Peyer's patch (tissue), 4 donors: ENCODE measurements at places on chromosomes 1 and 21.

GRCh38 chr1:212158912-212159796 is 123.6 kb downstream of the DTL start:
- no peaks in the 10 kb centered on the region for H3K27me3 ChIP-seq
- DNase-seq: peak; percentile 55

DNA sequence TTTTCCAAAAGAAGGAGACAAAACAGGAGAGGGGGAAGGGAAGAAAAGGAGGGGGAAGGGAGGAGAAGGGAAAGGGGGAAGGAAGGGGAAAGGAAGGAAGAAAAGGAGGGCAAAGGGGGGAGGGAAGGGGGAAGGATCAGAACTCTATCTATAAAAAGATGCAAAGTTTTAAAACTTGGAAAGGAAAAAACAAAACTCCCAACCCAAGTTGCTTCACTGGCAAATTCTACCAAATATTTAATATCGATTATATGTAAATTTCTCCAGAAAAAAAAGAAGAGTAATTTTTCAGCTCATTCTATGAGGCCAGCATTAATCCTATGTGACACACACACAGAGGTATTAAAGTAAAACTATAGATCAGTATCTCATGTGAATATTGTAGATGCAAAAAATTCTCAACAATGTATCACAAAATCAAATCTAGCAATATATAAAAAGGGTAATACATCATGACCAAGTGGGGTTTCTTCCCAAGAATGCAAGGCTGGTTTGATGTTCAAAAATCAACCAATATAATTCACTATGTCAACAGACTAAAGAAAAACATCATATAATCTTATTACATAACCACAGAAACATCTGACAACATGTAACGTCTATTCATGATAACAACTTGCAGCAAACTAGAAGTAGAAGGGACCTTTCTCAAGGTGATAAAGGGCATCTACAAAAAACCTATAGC is 57.9 kb downstream of the MAN1A2 start:
- H3K4me1 ChIP-seq: no peaks in the 10 kb centered on the region
- no peak for DNase-seq
- H3K27me3 ChIP-seq: no peaks in the 10 kb centered on the region
- peaks cover 17% of the 10 kb centered on the region for H3K36me3 ChIP-seq

DNA sequence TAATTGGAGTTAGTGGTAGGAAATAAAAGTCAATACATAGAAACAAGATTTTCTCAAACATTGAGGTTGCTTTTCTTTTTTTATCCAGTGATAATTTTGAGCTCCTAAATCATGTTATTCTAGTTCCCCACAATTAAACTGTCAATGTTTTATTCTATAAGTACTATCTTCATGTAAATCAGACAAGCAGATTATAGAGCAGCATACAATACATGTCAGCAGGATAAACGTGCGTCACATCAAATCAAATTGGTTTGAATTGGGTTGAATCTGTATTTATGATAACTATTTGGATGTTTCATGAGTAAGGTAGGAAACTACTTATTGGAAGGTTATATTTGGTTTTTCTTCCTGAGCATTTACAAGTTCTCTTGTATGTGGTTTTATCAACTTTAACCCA is 2028.7 kb downstream of the NCAM2 start:
- no peak overlapping the region for H3K27ac ChIP-seq
- H3K4me1 ChIP-seq: no peaks in the 10 kb centered on the region
- H3K27me3 ChIP-seq: no peaks in the 10 kb centered on the region
- H3K4me3 ChIP-seq: no peak overlapping the region
- DNase-seq: no peak
- H3K36me3 ChIP-seq: no peaks in the 10 kb centered on the region

DNA sequence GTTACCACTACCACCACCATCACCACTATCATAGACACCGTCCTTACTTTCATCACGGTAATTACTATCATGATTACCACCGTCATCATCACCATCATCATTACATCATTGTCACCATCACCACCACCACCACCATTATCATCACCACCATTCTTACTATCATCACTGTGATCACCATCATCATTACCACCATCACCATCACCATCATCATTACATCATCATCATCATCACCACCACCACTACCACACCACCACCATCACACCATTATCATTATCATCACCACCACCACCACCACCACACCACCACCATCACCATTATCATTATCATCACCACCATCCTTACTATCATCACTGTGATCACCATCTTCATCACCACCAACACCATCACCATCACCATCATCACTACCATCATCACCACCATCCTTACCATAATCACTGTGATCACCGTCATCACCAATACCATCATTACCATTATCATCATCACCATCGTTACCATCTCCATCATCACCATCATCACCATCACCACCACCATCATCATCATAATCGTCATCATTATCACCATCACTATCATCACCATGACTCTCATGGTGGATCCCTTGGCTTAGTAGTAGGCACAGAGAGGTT is 244.4 kb upstream of the C1orf174 start:
- no peaks in the 10 kb centered on the region for H3K4me1 ChIP-seq
- DNase-seq: no peak
- no peak overlapping the region for H3K27ac ChIP-seq
- H3K36me3 ChIP-seq: no peaks in the 10 kb centered on the region
- no peaks in the 10 kb centered on the region for H3K27me3 ChIP-seq

- no peak overlapping the region for H3K27ac ChIP-seq
- no peak overlapping the region for H3K4me3 ChIP-seq
- no peak for DNase-seq
- H3K36me3 ChIP-seq: no peaks in the 10 kb centered on the region
- no peaks in the 10 kb centered on the region for H3K4me1 ChIP-seq
These were observed 98.3 kb downstream of the PIGK start for GRCh38 chr1:77120950-77121349.

DNA sequence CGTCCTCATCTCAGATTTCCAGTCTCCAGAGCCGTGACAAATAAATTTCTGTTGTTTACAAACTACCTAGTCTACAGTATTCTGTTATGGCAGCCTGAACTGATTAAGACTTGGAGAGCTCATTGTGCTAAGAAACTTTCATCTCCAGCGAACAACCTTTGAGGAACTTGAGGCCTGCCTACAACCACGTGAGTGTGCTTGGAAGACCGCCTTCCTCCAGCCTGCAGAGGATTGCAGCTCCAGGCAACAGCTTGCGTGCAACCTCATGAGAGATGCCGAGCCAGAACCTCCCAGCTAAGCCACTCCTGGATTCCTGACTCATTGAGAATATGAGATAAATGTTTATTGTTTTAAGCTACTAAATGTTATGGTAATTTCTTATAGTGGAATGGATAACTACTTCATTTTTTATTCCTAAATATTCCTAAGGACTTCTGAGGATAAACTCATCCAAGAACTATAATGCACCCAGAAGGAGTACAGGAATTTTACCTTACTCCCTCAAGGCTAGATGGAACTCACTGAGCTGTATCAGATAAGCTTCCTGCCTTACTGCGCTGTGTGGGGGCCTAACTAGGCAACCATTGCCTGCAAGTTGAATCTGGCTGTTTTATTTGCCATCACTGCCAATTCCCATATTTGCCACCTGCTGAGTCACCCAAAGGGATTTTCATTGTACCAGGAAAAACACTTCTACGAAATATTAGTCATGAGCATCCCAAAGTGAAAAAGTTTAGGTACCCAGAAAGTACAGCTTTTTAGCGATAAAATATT is 17.6 kb downstream of the FAM177B start:
- H3K4me1 ChIP-seq: no peaks in the 10 kb centered on the region
- DNase-seq: no peak
- H3K36me3 ChIP-seq: no peaks in the 10 kb centered on the region
- H3K4me3 ChIP-seq: no peak overlapping the region
- H3K27me3 ChIP-seq: no peaks in the 10 kb centered on the region

- H3K4me3 ChIP-seq: no peak overlapping the region
- H3K27me3 ChIP-seq: no peaks in the 10 kb centered on the region
- H3K36me3 ChIP-seq: no peaks in the 10 kb centered on the region
- DNase-seq: no peak
These were observed 377.8 kb downstream of the USH2A start for GRCh38 chr1:216045400-216045799.

DNA sequence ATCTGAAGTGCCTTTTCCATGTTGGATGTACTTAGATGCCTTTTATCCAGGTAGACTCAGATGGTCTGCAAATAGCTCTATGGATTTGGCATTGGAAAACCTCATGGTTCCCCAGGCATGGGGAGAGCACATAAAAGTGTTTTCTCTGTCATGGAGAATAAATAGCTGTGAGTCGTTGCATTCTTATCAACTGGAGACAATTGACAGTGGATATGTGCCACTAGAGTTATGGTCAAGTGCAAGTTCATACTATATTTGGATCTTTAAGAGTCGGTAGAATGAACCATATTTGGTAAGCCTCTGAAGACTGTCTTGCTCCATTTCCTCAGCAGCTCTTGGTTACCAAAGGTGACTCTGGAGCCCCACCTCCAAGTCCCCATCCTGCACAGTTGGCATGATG is 83.7 kb downstream of the ROR1 start:
- H3K4me1 ChIP-seq: no peaks in the 10 kb centered on the region
- H3K27ac ChIP-seq: no peak overlapping the region
- H3K27me3 ChIP-seq: no peaks in the 10 kb centered on the region

DNA sequence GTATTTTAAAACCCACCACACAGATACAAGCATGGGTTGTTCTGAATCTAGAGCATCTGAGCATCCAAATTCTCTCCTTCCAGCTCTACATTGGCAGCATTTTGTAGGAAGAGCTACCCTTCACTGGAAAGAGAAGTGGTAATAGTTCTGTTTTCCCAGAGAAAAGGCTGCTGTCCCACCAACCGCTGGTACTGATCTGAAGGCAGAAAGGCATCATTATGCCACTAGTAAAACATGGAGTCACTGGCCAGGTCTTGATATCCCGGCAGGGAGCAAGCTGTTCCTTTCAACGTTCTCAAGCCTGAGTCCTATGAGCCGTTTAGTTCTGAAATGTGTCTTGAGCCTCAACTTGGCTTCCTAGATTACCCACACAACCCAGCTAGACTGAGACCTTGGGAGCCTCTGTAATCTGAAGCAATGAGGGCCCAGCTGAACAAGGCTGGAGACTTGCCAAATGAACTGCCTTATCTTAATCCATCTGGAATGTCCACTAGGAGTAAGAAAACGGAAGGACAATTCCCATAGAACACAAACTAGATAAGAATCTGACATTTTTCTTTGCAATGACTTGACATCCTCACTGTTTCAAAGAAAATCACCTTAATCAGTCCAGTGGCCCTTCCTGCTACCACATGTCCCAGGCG is 116.8 kb downstream of the KCNH1 start:
- H3K4me1 ChIP-seq: no peaks in the 10 kb centered on the region
- H3K36me3 ChIP-seq: no peaks in the 10 kb centered on the region
- H3K27me3 ChIP-seq: no peaks in the 10 kb centered on the region

DNA sequence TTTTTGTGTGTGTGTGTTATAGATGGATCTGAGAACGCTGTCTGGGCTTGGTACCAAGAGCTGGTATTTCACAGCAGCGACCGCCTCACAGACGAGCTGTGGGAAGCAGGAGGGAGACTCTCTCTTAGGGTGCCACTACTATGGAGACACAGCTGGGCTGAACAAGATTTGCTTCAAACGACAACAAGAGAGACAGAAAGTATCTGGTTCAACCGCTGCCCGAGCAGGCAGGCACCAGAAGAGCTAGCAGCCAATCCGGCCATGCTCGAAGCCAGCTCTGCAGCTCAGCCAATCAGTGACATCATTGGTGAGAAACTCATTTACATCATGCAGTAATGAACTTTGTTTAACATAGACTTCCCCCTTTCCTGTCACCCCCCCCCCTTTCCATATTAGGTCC is 341.3 kb downstream of the USP25 start:
- no peak for DNase-seq
- H3K27me3 ChIP-seq: no peaks in the 10 kb centered on the region
- H3K27ac ChIP-seq: no peak overlapping the region
- no peaks in the 10 kb centered on the region for H3K4me1 ChIP-seq
- H3K36me3 ChIP-seq: no peaks in the 10 kb centered on the region
- no peak overlapping the region for H3K4me3 ChIP-seq

DNA sequence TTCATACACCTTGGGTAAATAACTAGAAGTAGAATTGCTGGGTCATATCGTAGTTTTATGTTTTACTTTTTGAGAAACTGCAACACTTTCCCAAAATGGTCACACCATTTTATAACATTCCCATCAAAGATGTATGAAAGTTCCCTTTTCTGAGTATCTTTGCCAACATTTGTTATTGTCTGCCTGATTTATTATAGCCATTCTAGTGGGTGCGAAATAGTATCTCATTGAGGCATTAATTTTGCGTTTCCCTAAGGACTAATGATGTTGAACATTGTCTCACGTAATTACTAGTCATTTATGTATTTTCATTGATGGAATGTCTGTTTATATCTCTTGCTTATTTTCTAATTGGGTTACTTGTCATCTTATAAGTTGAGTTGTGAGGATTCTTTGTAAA is 3.4 kb downstream of the PRKAA2 start:
- H3K4me1 ChIP-seq: no peaks in the 10 kb centered on the region
- H3K27ac ChIP-seq: no peak overlapping the region
- DNase-seq: no peak

GRCh38 chr1:30467101-30467500 is 256.3 kb downstream of the MATN1 start:
- H3K27ac ChIP-seq: no peak overlapping the region
- no peaks in the 10 kb centered on the region for H3K4me1 ChIP-seq
- H3K4me3 ChIP-seq: no peak overlapping the region
- no peaks in the 10 kb centered on the region for H3K36me3 ChIP-seq
- H3K27me3 ChIP-seq: no peaks in the 10 kb centered on the region

DNA sequence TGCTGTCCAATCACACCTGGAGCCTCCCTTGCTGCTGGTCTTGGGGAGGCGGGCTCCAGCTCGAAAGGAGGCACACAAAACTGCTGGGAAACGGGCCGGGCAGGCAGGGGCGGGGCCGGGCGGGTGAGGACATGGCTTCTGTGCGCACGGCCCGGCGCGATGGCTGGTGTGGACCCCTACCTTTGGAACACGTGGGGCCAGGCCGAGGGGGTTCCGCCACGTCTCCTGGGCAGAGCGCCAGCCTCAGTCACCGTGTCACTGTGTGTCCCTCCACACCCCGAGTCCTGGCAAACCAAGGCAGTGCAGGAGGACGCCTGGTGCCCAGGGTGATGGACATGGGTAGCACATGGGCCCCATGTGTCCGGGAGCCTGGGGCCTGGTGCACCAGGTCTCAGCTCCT is 42.0 kb upstream of the ADARB1 start:
- no peak overlapping the region for H3K27ac ChIP-seq
- no peak overlapping the region for H3K4me3 ChIP-seq
- H3K27me3 ChIP-seq: no peaks in the 10 kb centered on the region
- no peaks in the 10 kb centered on the region for H3K4me1 ChIP-seq
- no peaks in the 10 kb centered on the region for H3K36me3 ChIP-seq

- no peaks in the 10 kb centered on the region for H3K27me3 ChIP-seq
- DNase-seq: no peak
- H3K4me3 ChIP-seq: no peak overlapping the region
- no peak overlapping the region for H3K27ac ChIP-seq
These were observed 14.0 kb upstream of the GSTM4 start for GRCh38 chr1:109641861-109642260.

- no peak overlapping the region for H3K4me3 ChIP-seq
- H3K27ac ChIP-seq: no peak overlapping the region
- no peaks in the 10 kb centered on the region for H3K27me3 ChIP-seq
- peaks cover 9% of the 10 kb centered on the region for H3K4me1 ChIP-seq
- H3K36me3 ChIP-seq: no peaks in the 10 kb centered on the region
These were observed 26.4 kb downstream of the OPTC start for GRCh38 chr1:203520315-203520714.

GRCh38 chr1:54978528-54979326 is 1.7 kb upstream of the TMEM61 start:
- no peak overlapping the region for H3K4me3 ChIP-seq
- H3K36me3 ChIP-seq: no peaks in the 10 kb centered on the region
- H3K4me1 ChIP-seq: peaks cover 11% of the 10 kb centered on the region
- H3K27me3 ChIP-seq: no peaks in the 10 kb centered on the region
- no peak overlapping the region for H3K27ac ChIP-seq
- DNase-seq: no peak

- H3K4me3 ChIP-seq: no peak overlapping the region
- no peaks in the 10 kb centered on the region for H3K36me3 ChIP-seq
- H3K4me1 ChIP-seq: no peaks in the 10 kb centered on the region
- DNase-seq: no peak
These were observed 90.4 kb upstream of the EDN2 start for GRCh38 chr1:41574842-41575241.
